ENCODE measurements at places on chromosomes 1 and 21. TPM values are rescaled to one million over a fixed set of nuclear protein-coding genes. Genes with fewer than 3 reads are reported as not detected.

GRCh38 chr1:227934476-227935313, 13.0 kb downstream of the WNT9A start:
- DNase-seq = peak; percentile 45

- DNase-seq = peak; percentile 30
Observed at GRCh38 chr1:185850366-185850765, 116.2 kb downstream of the HMCN1 start.

DNA sequence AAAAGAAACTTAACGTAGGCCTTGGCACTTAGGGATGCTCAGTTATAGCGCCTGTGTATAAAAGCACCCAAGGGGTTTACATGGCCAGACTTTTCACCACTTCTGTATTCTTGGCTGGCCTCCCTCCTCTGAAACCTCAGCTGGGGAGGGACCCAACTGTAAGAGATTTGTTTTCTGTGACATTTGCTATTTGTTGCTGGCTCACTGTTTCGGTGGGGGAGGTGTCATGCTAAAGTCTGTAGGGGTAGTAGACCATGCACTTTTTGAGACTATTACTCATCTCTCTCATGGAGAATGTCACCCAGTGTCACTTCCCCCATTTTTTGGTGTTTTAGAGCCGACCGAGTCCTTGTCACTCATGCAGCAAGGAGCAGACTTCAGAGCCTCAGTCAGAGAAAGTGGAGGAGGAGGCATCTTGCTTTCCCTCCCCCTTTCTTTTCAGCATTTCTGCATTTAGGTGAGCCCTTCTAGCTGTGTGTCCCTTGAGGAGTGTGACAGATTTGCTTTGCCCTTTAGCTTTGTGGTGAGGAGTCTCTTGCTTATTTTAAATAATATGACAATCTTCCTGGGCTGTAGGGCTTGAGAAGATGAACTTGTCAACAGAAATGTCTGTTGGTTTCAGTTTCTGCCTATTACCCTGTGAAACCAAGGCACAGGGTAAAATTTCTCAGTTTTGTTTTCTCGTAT, 160.1 kb downstream of the FASLG start:
- no peak for DNase-seq

DNA sequence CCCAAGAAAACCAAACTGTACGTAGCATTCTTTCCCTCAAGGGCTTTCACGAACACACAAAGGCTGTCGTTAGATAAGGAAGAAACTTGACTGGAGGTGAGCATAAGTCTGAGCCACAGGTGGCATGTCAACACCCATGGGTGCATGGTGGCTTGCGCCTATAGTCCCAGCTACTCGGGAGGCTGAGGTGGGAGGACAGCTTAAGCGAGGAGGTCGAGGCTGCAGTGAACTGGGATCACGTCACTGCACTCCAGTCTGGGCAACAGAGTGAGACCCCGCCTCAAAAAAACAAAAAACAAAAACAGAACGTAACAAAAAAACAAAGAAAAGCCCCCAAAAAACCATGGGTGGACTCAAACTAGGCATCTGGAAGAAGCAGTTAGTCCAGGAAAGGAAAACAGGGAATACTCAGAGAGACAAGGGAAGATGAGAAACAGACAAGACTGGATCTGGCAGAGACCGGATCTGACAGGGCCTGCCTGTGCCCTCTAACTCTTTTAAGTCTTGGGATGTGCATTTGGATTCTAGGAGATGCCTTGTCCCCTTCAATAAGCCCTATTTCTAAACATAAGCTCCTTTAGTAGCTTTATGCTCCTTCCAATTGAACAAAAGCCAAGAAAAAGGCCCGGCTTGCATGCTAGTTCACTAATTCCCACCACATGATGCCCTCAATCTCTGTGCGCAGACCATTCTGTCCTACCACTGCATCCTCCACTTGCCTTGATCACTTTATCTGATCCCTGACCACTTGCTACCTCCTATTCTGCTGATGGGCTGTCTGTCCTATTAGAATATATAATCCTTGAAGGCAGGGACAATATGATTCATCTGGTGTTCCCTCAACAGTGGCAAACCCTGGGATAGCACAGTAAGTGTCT, 73.8 kb downstream of the APP start:
- no peak for DNase-seq

IGFN1 gene
- not detected for total RNA-seq

CDK18 gene
- 0.28 TPM for total RNA-seq

- DNase-seq = peak; percentile 37
Observed at GRCh38 chr1:1599030-1599934, 653 bp downstream of the FNDC10 start.

DCDC2B gene
- total RNA-seq = not detected

DNA sequence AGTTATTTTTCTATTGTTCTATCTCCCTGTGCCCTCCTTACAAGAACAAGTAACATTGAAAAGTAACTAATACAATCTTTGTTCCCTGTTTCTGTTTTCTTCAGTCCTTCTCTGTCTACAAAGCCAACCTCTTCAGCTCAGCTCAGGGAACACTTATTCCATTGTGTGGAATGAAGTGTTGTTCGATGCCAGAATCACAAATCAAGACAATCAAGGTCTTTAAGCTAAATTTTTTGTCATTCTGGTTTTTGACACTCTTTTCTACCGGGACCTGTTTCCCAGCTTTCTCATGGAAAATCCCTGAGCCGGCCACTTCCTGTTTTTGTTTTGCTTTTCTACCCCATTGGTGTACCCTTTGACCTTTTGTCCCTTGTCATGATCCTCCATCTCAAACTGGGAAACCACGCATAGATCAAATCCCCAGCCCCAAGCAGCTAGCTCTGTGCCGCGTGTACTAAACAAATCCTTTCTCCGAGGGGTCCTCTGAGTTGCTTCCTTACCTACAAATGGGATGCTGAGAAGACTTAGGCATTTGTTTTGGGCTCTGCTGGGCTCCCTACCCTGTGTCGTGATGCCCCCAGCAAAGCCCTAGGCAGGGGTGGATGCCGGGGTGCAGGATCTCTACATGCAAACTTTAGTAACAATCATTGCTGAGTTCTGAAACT, 141.8 kb downstream of the TOMM20 start:
- no peak for DNase-seq

GRCh38 chr1:202648605-202649226, 61.5 kb downstream of the SYT2 start:
- DNase-seq = no peak

PTGS2 gene
- 4.8 TPM for total RNA-seq

ATP1A2 gene
- total RNA-seq = under 0.01 TPM

KRTAP7-1 gene
- total RNA-seq = not detected

DNA sequence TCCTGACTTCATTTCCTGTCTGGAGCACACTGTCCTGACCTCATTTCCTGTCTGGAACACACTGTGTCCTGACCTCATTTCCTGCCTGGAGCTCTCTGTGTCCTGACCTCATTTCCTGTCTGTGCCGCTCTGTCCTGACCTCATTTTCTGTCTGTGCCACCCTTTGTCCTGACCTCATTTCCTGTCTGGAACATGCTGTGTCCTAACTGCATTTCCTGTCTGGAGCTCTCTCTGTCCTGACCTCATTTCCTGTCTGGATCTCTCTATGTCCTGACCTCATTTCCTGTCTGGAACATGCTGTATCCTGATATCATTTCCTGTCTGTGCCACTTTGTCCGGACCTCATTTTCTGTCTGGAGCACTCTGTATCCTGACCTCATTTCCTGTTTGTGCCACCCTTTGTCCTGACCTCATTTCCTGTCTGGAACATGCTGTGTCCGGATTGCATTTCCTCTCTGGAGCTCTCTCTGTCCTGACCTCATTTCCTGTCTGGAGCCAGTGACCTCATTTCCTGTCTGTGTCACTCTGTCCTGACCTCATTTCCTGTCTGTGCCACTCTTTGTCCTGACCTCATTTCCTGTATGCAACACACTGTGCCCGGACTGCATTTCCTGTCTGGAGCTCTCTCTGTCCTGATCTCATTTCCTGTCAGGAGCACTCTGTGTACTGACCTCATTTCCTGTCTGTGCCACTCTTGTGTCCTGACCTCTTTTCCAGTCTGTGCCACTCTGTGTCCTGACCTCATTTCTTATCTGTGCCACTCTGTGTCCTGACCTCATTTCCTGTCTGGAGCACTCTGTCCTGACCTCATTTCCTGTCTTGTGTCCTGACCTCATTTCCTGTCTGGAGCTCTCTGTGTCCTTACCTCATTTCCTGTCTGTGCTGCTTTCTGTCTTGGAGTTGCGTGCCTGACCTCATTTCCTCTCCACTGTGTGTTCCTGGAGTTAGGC, 27.6 kb downstream of the SKI start:
- peak; percentile 73 for DNase-seq

ALPL gene
- 0.56 TPM for total RNA-seq

GRCh38 chr1:159121526-159121925, 45.0 kb upstream of the AIM2 start:
- no peak for DNase-seq

GRCh38 chr1:35544976-35545375, 12.2 kb downstream of the KIAA0319L start:
- peak; percentile 45 for DNase-seq

DNA sequence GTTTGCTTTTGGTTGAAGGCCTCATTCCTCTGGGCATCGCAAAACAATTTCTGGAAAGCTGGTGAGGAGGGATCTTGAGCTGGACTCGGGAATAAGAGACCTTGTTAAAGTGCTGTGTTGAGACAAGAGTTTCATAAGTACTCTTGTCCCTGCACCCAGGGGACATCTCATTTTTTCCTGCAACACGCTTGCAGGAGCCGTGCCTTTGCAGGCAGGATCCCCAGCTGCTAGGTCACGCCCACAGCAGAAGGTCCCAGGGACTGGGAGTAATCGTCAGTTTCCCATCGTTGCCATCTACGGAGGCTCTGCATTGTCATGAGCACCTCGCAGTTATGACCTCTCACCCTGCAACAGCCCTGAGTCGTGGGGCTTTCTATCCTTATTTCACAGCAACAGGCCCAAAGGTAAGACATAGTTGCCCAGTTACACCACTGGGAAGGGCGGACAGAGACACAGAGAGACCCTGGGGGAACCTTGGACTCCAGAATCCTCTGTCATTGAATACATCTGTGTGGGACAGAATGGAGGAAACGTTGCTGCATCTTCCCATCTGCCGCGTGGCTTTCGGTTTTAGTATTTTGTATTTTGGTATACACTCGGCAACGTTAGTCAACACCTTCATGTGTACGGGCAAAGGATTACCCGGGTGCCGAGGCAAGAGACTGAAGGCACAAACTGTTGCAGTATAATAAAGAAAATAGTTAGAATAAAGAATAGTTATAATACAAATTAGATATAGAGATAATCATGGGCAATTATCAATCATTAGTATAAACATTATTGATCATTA, 60.4 kb upstream of the DMRTB1 start:
- DNase-seq = no peak

ZFP69B gene
- total RNA-seq = 6.8 TPM

GRCh38 chr1:237124856-237125462, 83.0 kb downstream of the RYR2 start:
- no peak for DNase-seq

Data from IMR-90 (cell line).